ENCODE measurements at places on chromosomes 1 and 21.

DNA sequence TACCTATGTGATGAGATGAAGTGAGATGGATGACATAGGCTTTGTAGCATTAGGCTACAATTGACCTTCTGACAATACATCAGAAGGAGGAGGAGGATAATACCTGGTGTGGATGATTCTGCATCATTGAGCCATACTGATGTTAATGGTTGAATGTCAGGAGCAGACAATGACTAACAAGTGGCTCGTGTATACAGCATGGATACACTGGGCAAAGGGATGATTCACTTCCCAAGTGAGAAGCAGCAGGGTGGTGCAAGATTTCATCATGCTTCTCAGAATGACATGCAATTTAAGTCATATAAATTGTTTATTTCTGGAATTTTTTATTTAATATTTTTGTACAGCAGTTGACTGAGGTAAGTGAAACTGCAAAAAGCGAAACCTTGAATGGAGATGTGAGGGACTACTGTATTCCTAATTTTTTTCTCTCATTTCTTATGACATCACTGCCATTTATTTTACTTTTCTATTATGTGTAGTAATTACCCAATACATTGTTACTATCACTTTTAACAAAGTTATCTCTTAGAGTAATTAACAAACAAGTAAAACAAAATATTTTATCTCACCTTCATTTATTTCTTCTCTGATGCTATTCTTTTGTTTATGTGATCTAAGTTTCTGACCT lies 34.4 kb upstream of the COP1 start:
- ATAC-seq = peak; percentile 83

DNA sequence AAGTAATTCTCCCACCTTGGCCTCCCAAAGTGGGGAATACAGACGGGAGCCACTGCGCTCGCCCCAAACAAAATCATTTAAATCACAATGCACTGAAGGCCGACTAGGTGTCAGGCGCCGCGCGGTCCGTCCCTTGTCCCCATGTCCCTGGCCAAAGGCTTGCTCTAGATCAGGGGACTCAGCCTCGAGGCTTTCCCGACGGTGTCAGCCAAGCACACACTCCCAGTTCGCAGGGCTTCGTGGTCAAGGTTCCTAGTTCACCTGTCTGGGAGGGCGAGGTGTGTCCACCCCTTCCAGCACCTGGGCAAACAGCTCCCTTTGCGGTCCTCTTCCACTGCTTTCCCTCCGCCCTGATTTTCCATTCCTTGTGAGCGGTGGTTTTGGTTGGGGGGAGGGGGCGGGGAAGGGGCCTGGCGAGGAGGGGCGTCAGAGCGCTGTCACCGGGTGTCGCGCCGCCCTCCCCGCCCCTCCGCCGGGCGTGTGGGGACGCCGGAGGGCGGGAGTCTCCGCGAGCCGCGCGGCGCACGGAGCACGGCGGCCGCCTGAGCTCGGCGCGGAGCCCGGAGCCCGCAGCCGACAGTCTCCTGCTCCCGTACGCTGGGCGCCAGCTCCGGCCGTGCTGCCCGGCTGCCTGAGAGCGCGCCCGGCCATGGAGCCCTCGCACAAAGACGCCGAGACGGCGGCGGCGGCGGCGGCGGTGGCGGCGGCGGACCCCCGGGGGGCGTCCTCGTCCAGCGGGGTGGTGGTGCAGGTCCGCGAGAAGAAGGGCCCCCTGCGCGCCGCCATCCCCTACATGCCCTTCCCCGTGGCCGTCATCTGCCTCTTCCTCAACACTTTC lies at the start of gene STUM:
TSS of gene STUM (plus strand) at position 509 of the 838 bp plus-strand sequence. CDS start at position 650, 141 bp downstream.
- peak; percentile 39 for ATAC-seq

DNA sequence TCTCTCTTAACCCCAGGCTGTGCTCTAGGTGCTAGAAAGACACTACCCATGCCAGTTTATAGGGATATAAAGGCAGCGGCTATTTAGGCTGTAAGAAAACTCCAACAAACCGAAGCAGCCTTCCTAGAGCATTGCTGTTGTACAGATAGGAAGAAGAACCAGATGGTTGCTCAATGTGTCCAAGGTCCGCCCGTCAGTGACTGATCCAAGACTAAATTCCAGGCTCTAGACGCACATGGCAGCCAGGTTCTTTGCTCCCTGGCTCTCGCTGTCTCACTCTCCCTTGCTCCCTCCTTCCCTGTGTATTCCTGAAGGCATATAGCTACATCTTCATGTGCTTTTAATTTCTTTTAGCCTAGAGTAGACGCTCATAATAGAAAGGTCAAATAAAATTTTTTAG lies 303.4 kb downstream of the KIF26B start:
- no peak for ATAC-seq

DNA sequence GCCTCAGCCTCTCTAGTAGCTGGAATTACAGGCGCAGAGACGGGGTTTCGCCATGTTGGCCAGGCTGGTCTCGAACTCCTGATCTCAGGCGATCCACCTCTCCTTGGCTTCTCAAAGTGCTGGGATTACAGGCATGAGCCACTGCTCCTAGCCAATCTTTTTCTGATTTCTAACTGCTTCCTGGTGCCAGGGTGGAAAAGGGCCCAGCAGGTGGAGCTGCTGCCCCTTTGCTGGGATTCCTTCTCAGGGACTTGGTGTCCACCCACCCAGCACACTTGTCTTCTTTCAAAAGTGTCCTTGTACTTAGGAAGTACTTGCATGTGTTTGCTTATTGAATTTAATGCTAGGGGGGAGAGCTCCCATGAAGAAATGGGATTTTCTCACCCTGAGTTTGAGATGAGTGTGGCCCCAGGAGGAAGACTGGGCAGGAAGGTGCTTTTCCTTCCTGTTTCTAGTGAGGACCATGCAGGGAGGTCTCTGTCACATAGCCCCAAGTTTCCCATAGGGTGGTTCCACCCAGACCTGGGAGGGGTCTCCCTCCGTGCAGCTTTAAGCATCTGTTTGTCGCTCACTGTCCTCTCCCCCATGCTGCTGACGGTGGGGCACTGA lies 14.2 kb downstream of the UTP11 start:
- ATAC-seq = no peak

- no peak for ATAC-seq
These were observed 528.5 kb downstream of the ADGRL2 start for GRCh38 chr1:82329226-82329625.

DNA sequence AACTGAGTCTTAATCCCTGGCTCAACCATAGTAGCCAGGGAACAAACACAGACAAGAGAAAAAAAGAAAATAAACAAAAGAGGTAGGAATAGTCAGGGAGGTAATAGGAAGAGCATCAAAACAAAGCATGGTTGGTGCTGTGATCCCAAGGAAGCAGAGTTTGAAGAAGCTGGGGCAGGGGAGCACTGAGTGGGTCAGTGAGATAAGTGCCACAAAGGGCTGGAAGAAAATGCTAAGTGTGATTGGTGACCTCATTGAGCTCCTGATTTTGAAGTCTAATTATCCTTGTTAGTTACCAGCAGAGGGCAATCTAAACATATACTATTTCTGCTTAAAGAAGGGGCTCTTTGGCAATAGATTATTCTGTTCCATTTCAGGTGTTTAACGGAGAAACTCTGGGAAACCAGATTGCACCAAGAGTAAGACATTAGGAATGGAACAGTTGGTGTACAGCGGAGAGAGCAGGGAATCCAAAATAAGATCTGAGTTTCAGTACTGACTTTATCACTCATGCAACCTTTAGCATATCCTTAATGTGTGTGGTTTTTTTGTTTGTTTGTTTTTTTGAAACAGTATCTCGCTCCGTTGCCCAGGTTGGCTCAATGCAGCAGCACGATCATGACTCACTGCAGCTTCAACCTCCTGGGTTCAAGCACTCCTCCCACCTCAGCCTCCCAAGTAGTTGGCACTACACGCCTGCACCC lies 30.7 kb upstream of the KIAA1614 start:
- ATAC-seq = no peak

DNA sequence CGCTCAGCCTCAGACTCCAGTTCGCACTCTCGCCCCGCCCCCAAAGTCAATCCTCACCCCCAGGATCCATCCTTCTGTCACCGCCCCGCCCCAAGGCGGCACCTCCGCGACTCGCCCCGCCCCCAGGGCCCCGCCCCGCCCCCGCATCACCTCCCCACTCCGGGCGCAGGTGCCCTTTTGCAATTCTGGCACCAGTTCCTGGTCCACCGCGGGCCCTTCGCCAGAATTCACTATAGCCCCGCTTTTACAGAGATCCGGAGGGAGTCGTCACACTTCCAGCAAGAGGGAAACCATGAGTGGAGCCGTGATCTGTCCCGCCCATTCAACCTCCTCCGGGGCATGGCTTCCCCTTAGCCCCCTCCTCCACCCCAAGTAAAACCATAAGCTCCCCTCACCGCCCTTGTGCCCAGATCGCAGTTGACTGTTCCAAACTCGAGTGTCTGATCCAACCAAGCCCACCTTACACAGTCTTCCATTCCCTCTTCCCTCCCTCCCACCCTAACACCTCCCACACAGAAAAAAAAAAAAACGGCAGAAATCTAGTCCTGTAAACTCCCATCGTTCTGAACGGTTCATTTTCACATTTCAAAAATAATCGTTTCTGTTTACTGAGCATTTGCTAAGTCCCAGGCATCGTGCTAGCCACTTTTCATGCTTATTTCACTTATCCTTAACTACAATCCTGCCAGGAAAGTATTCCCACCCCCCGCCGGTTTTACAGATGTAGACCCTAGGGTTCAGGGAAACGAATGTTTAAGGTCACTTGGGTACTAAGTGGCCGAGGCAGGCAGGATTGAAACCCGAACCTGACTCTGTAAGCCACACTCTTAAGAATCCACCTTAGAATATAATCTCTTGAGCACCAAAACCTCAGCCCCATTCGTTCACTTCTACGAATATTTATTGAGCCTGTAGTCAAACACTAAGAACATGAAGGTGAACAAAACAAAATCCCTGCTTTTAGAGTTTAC lies 1.3 kb upstream of the DNAJC16 start:
- peak; percentile 60 for ATAC-seq

Measured in activated CD4-positive, CD25-positive, alpha-beta regulatory T cell treated with anti-CD3 and anti-CD28 coated beads, Interleukin-2, amount 50 U/mL, for 24 hours (primary cell).